ENCODE measurements at places on chromosomes 5 and 9.

GRCh38 chr5:134236820-134237219, 10.9 kb upstream of the PPP2CA start:
- no peak for DNase-seq

DNA sequence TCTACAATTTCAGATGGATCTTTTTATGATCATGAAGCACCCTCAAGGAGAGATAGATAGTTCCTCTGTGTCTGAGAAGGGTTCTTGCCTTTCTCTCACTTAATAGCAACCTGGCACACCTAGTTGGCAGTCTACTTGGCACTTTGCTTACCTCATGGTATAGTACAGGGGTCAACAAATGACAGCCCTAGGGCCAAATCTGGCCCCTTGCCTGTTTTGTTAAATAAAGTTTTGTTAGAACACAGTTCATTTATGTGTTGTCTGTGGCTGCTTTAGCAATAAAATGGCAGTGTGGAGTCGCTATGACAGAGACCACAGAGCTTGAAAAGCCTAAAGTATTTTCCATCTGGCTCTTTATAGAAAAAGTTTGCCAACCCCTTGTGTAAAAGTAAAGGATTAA, 119.3 kb upstream of the CPEB4 start:
- DNase-seq = no peak

- no peak for DNase-seq
Observed at GRCh38 chr5:111513131-111513520, 791 bp upstream of the STARD4 start.

DNA sequence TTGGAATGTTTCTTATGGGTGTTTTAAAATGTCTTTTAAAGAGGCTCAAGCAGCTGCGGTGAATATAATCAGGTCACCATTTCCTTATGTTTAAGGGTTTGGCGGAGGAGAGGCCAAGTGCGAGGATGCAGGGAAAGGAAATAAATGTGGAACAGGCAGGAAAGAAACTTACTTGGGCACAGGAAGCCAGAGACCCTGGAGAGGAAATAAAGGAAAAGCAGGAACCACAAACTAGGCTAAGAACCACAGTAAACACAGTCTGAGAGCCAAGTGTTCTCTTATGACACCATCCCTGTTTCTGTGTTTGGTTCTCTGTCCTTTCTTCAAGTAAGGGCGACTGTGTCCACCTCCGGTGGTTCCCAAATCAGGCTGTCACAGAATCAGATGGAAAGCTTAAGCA, 166.5 kb downstream of the C9orf152 start:
- no peak for DNase-seq
